ENCODE measurements at places on chromosomes 3 and 15.

GRCh38 chr15:65421360-65422215 lies 1.2 kb downstream of the IGDCC4 start:
- DNase-seq, result no peak

- DNase-seq, result no peak
These were observed 2.4 kb downstream of the HYKK start for GRCh38 chr15:78509726-78510312.

- DNase-seq, result no peak
These were observed 300.4 kb upstream of the ADAMTS9 start for GRCh38 chr3:64988188-64988587.

- no peak for DNase-seq
These were observed 41.4 kb downstream of the FSIP1 start for GRCh38 chr15:39741258-39741657.

Measured in activated T-helper 1 cell treated with anti-CD3 and anti-CD28 coated beads, Interleukin-2, amount 50 U/mL, for 16 hours (primary cell).